Smooth muscle cell of the umbilical artery (primary cell): ENCODE measurements at places on chromosomes 16 and 17. TPM values are rescaled to one million over a fixed set of nuclear protein-coding genes. Genes with fewer than 3 reads are reported as not detected.

WFDC1 gene
- total RNA-seq: 0.05 and 12.5 TPM in 2 replicates

CYBA gene
- total RNA-seq: 118 and 194 TPM in 2 replicates

CETP gene
- total RNA-seq: not detected in 2 replicates

MEOX1 gene
- total RNA-seq: not detected in 2 replicates

WIPF2 gene
- total RNA-seq: 6.2 and 11.8 TPM in 2 replicates

CBX2 gene
- total RNA-seq: 0.89 and 3.8 TPM in 2 replicates

TBC1D3I gene
- 0.18 TPM in 1 of 2 replicates, not detected in the other for total RNA-seq

SHBG gene
- 0.37 TPM in 1 of 2 replicates, not detected in the other for total RNA-seq

KRTAP16-1 gene
- total RNA-seq: not detected in 2 replicates

HID1 gene
- total RNA-seq: 0.18 and 0.30 TPM in 2 replicates

TBCD gene
- total RNA-seq: 28.2 and 55.2 TPM in 2 replicates

PRKCB gene
- total RNA-seq: under 0.01 and 0.30 TPM in 2 replicates

SLC12A3 gene
- 0.30 TPM in 1 of 2 replicates, not detected in the other for total RNA-seq

KRTAP4-4 gene
- total RNA-seq: not detected in 2 replicates

KCTD13 gene
- total RNA-seq: 12.5 and 14.3 TPM in 2 replicates

KRTAP4-9 gene
- total RNA-seq: not detected in 2 replicates

CTRL gene
- total RNA-seq: under 0.01 and 0.51 TPM in 2 replicates

SLC25A19 gene
- 4.8 and 8.6 TPM in 2 replicates for total RNA-seq

GAST gene
- total RNA-seq: not detected in 2 replicates

NEUROD2 gene
- not detected in 2 replicates for total RNA-seq

RARA gene
- total RNA-seq: 5.9 and 10.1 TPM in 2 replicates

ODAD4 gene
- total RNA-seq: 0.30 and 0.37 TPM in 2 replicates

CAVIN1 gene
- total RNA-seq: 374 and 587 TPM in 2 replicates

C17orf100 gene
- total RNA-seq: 0.55 and 0.59 TPM in 2 replicates

KIF19 gene
- not detected in 2 replicates for total RNA-seq

OR1A1 gene
- total RNA-seq: not detected in 2 replicates

BCL6B gene
- under 0.01 TPM in 1 of 2 replicates, not detected in the other for total RNA-seq

SMIM22 gene
- total RNA-seq: not detected in 2 replicates
